NCI-H2227 treated with DMSO at 0.1 percent for 48 hours (cell line): ENCODE measurements at places on chromosomes 1 and 21.

DNA sequence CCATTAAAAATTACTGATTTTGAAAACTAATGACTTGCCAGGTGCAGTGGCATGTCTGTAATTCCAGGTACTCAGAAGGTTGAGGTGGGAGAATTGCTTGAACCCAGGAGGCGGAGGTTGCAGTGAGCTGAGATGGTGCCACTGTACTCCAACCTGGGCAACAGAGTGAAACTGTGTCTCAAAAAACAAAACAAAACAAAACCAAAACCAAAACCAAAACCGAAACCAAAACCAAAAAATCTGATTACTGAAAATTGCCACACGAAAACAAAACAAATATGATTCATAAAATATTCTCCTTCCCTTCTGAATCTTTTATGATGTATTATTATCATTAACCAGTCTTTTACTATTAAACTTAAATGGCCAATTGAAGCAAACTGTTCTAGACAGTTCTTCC lies 74.1 kb downstream of the SERINC2 start:
- DNase-seq = no peak

GRCh38 chr1:184463680-184464079 lies 76.9 kb downstream of the C1orf21 start:
- no peak for DNase-seq

DNA sequence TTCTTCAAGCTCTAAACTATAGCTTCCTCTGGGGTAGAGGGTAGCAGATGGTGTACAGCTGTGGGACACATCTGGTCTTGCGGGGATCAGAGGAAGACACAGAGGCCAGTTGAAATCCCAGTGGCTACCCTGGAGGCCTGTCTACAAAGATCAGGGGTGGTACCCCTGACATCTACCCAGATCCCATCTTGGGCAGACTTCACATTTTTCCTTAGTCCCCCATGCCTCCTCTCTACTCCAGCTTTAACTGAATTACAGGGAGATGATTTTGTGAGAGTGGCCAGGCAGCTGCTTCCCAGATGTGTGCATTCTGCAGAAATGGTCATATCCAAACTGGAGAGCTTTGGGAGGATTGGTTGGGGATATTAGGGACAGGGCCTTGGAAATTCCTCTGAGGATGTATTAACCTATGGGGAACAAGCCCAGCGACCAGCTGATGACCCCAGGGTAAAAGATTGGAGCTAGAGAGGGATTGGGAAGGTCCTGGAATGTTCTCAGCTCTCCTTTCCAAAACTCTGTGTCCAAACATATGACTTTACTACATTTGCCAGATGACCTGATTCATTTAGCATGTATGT lies 9.6 kb upstream of the CD34 start:
- DNase-seq = no peak

- no peak for DNase-seq
These were observed 77.7 kb downstream of the TOMM20 start for GRCh38 chr1:235050911-235051360.

DNA sequence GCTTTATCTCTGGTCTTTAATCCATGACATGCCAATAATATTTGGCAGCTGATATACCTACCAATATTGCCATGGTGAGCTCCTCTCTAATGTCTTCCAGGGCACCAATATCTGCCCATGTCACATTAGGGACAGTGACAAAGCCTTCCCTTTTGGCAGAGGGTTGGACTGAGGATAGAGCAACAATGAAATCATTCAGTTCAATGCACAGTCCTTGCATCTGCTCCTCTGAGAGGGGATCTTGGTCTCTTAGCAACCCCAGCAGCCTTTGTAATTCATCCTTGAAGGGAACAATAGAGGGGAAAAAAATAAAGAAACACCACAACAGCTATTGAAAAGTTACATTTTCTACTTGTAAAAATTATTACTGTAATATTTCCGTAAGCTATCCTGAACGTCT lies 42.3 kb downstream of the NVL start:
- DNase-seq = no peak

DNA sequence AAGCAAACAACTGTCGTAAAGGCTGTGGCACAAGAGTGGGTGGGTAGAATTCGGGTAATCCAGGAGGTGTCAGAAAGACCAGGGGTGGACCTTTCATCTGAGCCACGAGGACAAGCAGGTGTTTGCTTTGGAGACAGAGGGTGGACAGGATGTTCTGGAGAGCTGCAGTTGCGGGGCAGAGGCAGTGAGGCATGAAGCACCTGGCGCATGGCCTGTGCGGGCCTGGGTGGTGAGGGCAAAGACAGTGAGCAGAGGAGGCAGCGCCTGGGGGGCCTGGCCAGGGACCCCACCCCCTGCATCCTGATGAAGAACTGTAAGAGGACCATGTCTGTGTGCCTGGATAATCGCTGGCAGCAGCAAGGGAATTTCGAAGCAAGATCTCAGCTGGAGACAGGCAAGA lies 24.9 kb downstream of the KIF26B start:
- no peak for DNase-seq

GRCh38 chr1:221200464-221200863 lies 321.2 kb downstream of the HLX start:
- no peak for DNase-seq

- no peak for DNase-seq
These were observed 68.9 kb upstream of the RAB3GAP2 start for GRCh38 chr1:220341126-220341525.

GRCh38 chr1:165287781-165288180 lies 68.7 kb downstream of the LMX1A start:
- no peak for DNase-seq

GRCh38 chr21:40881767-40882166 lies 34.8 kb upstream of the DSCAM start:
- DNase-seq = no peak

DNA sequence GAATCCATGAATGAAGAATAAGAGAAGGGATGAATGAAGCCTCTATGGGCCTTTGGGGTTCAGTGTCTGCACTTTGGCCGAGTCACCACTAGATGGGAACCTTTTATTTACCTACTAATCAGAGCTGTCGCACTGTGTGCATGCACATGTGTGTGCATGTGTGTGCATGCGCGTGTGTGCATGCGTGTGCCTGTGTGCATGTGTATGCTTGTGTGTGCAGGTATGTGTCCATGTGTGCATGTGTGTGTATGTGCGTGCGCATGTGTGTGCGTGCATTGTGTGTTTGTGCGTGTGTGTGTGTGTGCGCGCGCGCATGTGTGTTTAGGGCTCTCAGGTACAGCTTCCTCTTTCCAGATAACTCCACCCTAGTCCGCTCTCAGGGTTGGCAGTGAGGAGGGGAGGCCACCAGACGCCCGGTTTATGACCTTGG lies 20.4 kb upstream of the UBXN10 start:
- DNase-seq = no peak

DNA sequence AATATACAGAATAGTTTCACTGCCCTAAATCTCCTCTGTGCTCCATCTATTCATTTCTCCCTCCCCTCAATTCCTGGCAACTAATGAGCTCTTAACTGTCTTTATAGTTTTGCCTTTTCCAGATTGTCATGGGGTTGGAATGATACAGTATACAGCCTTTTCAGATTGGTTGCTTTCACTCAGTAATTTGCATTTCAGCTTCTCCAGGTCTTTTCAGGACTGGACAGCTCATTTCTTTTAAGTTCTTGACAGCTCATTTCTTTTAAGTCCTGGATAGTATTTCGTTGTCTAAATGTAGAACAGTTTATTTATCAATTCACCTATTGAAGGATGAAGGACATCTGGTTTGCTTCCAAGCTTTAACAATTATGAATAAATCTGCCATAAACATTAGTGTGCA lies 22.6 kb downstream of the KRTAP21-3 start:
- no peak for DNase-seq

DNA sequence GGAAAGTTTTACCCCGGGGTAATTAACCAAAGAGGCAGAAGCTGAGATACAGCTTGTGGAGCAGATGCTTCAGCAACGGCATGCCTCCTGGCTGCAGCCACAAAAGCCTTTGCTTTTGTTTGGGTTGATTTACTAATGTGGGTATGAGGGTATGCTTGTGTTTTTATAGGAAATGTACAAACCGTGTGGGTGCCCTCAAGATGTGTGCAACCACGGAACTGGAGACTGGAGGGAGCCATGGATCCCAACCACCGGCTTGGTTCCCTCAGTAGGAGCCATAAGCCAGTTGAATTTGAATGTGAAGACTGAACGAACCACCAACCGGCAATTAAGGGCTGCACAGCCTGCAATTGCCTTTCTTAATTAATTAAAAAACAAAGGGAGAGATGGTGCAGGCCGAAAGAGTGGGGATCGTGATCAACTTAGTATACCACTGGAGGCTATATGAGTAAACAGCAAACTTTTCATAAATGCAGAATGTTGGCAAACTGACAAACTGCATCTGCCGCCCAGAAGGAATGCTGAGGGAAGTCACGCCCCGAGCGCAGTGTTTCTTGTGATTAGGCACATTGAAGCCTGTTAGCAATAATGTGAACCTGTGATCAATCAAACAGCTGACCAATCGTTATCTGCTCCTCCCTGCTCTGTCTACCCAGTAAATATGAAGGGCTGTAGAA lies 104.1 kb downstream of the DISP1 start:
- no peak for DNase-seq

GRCh38 chr1:217946511-217946910 lies 315.4 kb downstream of the SPATA17 start:
- DNase-seq = no peak

GRCh38 chr1:207977876-207978275 lies 67.0 kb upstream of the CD34 start:
- DNase-seq = no peak

DNA sequence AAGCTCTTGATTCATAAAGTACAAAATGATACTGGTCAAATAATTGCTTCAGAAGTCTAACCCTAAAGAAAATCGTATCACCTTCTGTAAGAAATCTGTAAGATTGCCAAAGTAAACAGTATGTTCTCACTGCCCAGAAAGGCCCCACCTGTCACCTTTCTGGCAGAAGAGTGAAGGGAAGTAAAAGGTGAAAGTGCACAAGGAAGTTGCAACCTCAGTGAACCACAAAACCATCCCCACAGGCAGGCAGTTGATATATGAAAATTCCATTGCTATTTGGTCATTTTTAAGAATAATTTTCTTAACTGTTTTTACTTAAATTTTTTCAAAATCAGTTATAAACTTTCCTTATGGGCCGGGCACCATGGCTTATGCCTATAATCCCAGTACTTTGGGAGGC lies 48.5 kb upstream of the FBXO28 start:
- no peak for DNase-seq

- DNase-seq = peak; percentile 62
These were observed 67.7 kb upstream of the RCC1 start for GRCh38 chr1:28437924-28438699.

GRCh38 chr1:111882986-111883560 lies 106.4 kb downstream of the KCND3 start:
- no peak for DNase-seq
